ENCODE measurements at places on chromosomes 4 and X.

DNA sequence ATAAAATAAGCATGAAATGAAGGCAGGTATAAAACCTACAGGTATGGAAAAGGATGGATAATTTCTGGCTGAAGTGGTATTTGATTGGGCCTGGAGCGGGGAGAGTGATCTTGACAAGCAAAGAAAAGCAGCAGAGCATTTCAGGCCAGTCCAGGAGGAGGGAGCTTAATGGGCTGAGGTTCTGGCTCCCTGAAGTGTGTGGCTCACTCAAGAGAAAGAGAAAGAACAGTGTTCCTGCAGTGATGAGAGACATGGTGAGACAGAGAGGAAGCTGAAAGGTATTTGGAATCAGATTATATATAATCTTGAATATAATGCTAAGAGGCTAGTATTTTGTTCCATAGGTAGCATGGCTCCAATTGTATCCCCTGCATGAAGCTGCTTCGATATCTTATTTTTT, 153.5 kb downstream of the MGST2 start:
- DNase-seq = no peak

DNA sequence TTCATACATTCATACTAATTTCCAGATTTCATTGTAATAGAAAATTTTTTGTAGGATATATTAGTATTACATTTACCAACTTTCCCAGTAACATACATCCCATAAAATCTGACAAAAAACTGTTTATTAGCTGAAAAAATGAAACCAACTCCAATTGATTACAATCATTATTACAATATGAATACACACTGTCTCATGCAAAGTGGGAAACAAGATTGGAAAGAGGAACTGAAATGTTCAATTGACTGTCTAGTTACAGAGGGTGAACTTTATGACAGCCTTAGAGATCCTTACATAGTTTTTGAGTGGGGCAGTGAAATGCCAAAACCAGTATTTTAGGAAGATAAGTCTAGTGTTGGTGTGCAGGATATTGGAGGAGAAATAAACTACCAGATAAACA, 2.3 kb upstream of the AMBN start:
- no peak for DNase-seq

GRCh38 chrX:119870626-119871131, 854 bp downstream of the RNF113A start:
- DNase-seq = no peak

- no peak for DNase-seq
These were observed 29.5 kb downstream of the FHDC1 start for GRCh38 chr4:152965611-152966010.

- DNase-seq = peak; percentile 27
These were observed 8.3 kb upstream of the DAPP1 start for GRCh38 chr4:99808260-99808857.

DNA sequence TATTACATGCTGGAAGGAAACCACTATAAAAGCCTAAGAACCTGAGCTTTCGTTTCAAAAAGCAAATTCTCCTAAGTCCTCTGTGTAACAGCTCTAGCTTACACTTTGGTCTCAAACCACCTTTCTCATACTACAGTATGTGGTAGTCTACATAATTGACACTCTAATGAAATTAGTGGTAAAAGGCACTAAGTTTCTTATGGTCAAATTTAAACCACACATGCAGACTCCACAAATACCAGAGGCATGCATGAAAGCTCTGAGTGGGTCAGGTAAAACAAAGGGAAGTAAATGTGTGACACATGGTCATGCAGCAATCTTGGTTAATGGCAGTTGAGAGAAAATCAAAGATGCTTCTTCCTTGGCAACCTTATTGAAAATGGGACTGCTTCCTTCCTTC, 187.8 kb downstream of the CCNG2 start:
- DNase-seq = no peak

DNA sequence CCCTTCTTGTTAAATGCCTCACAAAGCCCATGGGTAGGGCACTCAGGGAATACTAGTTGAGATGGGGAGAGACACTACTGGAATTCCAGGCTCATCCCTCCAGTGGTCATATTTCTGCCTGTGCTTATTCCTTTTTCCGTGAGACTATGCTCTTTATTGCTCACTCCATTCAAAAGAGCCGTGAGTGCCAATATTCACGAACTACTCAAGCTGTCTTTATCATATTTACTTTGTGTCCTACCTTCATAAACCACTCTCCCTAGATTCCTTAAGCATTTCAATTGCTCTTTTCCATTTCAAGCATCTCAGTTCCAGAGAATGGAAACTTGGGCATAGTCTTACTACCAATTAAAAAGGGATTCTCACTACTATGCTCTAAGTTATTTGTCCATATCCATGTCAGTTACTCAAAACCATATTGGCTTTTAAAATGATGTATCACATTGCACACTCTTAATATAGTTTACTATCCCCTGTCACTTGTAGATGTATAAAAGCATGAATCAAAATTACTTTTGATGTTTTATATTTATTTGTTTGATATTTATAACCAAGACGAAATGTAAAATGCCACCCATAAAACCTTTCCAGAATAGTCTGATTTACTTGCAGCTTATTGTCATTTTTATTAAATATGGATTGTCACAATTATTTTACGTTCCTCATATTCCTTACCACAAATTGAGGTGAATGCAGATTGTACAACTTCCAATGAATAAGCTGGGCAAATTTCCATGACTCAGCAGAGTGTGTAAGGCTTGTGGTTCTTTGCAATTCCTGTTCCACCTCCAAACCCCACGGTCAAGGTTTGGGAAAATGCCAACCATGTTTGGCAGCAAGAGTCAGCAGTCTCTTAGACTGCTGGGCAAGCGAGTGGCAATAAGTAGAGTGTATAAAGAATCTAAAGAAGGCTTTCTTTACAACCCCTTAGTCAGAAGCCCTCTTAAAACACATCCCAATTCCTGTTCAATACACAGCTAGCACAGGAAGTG, 24.4 kb downstream of the ENOX2 start:
- DNase-seq = no peak

GRCh38 chr4:137367620-137368019, 164.7 kb downstream of the PCDH18 start:
- no peak for DNase-seq

DNA sequence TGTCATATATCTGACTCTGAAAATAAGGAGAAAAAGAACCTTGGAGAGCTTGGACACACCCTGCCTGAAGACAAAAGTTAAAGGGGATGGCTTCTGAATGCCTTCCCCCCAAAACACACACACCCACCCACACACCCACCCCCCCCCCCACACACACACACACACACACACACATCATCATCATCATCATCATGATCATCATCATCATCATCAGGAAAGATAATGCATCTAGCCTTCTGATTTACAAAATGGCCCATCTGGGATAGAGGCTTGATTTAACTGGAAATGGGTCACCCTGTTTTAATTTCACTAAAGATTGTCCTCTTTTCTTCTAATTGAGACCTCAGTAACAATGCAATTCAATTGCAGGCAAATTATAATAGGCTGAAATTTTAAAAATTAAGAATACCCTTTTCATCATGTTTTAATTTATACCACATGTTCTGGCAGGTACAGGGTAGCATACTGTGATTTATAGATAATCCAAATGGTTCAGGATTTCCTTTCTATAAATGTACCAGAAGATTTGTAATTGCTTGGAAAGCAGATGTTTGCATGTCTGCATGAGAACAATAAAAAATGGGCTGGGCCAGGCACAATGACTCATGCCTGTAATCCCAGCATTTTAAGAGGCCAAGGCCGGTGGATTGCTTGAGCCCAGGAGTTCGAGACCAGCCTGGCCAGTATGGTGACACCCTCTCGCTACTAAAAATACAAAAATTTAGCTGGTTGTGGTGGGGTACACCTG, 56.5 kb downstream of the TRIM2 start:
- no peak for DNase-seq

- DNase-seq = no peak
These were observed 62.7 kb downstream of the PRPS1 start for GRCh38 chrX:107691024-107691448.

DNA sequence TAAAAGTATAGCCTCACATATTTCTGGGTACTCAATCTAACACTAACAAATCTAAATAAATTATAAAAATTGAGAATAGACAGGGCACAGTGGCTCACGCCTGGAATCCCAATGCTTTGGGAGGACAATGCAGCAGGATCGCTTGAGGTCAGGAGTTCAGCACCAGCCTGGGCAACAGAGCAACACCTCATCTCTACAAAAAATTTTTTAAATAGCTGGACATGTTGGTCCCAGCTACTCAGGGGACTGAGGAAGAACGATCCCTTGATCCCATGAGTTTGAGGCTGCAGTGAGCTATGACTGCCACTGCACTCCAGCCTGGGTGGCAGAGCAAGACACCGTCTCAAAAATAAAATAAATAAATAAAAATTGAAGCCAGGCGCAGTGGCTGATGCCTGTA, 192.7 kb downstream of the LRBA start:
- DNase-seq = no peak

DNA sequence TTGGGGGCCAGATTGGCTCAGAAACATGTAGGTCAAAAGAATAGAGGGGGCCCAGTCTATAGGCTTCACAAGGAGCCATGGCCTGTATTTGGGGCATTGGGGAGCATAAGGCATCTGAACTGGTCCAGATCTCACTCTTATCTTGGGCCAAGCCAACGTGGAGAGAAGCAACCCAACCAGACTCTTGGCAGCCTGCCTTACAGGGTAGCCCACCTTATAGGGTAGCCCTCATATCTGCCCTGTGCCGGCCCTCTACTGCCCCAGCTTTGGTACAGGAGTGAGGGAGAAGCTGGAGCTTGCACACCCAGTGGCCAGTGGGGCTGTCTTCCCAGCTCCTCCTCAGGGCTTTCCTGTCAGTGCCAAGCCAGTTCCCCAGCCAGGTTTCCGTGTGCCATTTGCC, 142.2 kb downstream of the AMMECR1 start:
- no peak for DNase-seq

GRCh38 chrX:153728095-153728494, 3.4 kb downstream of the ABCD1 start:
- DNase-seq = no peak

DNA sequence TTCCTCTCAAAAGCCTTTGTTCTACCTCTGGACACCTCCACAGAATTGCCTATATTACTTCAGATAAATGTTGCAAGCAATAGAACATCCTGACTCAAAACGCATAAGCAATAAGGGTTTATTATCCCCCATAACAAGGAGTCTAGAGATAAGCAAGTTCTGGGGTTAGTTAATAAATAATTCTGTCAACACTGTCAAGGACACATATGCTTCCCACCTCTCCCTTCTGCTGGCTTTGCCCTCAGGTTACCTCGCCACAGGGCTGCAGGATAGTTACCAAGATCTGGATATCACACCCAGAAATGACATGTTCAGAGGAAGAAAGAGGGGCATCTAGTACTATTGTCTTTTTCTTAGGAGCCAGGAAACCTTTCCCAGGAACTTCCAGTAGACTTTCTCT, 14.0 kb upstream of the DUSP21 start:
- no peak for DNase-seq

DNA sequence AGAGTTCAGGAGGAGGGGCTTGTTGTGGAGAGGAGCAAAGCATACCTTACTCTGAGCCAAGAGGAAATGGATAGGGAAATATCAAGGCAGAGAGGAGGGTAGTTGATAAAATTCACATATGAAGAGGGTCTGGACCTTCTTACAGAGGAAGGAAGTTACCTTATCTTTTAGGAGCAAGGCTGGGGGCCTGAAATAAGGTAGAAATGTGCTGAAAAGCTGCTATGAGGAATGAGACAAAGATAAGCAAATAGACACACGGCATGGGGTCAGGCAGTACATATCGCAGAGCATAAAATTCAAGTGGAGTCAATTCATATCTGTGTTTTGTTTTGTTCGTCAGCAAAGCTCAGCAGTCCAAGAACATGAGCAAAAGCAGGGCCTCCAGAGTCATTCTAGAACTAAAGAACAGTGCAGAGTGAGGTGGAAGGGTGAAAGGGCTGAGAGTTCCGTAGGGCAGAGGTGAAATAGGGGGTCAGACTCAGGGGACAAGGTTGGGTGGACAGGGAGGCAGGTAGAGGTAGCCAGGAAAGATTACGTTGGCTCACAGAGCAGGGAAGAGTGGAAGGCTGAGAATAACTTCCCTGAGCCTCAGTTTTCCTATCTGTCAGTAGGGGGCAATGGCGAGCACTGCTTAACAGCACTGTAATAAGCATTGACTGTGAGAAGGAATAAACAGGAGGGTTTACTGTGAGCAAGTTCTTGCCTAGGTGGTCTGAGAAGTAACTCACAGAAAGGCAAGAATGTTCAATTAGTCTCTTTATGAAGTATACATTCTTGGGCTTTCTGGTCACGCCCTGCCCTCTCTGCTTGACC, 9.2 kb downstream of the VSIG4 start:
- no peak for DNase-seq

GRCh38 chr4:83150653-83151330, 36.3 kb upstream of the PLAC8 start:
- DNase-seq = no peak

- DNase-seq = no peak
These were observed 46.7 kb downstream of the CXCL13 start for GRCh38 chr4:77652237-77652897.

GRCh38 chr4:175813821-175814220, 1.8 kb upstream of the GPM6A start:
- DNase-seq = no peak

GRCh38 chrX:19846995-19847790, 40.2 kb downstream of the SH3KBP1 start:
- DNase-seq = no peak

Measured in GM19239 (cell line).